ENCODE measurements at places on chromosomes 16 and 17.

- no peak for DNase-seq
These were observed 34.8 kb upstream of the NDRG4 start for GRCh38 chr16:58464916-58465731.

DNA sequence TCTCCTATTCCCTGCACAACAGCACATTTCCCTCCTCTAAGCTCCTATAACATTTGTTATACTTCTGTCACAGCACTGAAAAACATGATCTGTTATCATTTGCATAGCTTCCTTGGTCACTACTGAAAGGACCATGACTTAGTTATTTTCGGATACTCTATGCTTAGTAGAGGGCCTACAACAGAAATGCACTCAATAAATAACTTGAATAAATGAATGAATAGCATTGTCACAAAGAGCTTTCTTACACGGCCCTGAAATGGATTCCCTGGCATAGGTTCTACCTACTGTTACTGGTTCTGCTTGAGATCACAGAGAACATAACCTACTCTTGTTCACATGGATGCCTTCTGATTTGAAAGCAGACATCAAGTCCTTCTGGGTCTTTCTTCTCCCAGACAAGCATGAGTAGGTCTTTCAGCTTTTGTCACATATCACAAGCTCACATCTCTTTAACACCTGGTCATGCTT lies 41.6 kb downstream of the MYO1D start:
- DNase-seq, result no peak

DNA sequence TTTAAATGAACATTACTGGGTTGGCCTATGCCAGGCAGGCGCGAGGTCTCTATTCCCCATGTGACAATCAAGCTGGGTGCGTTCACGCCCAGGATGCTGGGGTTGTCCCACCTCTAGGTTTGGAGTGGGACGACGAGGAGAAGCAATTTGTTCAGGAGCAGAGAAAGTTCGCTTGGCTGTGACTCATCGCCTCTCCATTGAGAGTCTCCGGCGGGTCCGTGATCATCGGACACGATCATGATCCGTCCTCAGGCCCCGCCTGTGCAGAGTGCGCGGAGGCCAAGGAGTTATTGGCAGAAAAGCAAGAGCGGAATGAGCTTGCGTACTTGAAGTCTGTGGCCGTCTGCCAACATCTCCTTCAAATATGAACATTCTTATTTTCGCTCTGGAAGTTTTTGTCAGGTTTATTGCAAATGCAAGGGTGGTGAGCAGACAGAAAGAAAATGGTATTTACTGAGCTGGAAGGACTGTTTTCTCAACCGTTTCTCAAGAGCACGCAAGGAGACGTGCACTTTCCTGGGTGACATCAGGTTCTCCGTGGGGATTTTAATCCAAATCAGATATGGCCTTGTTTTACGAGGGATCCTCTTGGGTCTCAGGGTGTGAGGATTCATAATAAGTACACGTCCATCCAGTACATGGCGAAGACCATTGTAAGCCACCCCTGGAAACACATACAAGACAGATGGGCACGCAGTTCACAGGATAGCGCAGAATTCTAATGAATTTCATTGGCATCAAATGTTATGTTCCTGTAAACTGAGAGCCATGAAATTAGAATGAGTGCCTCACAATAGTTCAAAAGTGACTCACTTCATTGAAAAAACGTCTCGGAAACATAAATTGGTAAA lies 70.1 kb upstream of the CREBBP start:
- DNase-seq, result no peak

GRCh38 chr17:2412561-2413021 lies 11.7 kb upstream of the MNT start:
- DNase-seq, result no peak

- no peak for DNase-seq
These were observed 10.0 kb downstream of the GRB7 start for GRCh38 chr17:39747745-39748144.

GRCh38 chr17:32659419-32659842 lies 172.6 kb downstream of the CDK5R1 start:
- DNase-seq, result peak; percentile 34

GRCh38 chr17:73099511-73099910 lies 7.0 kb upstream of the SLC39A11 start:
- no peak for DNase-seq

- no peak for DNase-seq
These were observed 474 bp downstream of the CLN3 start for GRCh38 chr16:28491230-28491969.

DNA sequence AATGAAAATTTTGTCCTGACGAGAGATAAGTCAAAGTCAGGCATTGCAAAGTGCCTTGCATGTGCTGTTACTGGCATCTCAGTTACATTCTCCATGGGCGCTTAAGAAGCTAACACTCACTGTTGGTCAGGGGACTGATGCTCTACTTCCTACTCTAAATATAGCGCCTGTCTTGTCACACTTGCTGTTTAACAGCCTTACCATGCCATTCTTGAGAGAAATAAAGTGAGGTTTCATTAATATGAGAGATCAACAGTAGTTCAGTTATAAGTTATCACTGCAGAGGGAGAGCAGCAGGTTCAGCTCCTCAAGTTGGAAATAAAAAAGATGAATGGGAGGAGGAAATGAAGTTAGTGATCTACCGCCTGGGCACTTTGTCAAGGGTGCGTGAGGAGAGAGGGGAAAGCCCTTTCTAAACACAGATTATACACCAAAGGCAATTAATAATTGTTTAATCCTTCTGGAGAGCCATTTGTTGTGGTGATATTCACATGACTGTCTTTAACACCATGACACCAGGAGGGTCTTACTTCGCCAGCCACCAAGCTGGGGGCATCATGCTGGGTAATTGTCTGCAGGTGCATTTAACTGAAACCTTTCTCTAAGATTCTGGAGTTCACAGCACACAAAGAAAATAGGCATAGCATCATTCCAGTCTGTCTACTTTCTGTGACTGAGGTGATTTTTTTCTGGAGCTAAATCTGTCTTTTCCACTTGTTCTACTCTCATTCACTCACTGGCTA lies 568.7 kb upstream of the HSBP1 start:
- DNase-seq, result no peak

DNA sequence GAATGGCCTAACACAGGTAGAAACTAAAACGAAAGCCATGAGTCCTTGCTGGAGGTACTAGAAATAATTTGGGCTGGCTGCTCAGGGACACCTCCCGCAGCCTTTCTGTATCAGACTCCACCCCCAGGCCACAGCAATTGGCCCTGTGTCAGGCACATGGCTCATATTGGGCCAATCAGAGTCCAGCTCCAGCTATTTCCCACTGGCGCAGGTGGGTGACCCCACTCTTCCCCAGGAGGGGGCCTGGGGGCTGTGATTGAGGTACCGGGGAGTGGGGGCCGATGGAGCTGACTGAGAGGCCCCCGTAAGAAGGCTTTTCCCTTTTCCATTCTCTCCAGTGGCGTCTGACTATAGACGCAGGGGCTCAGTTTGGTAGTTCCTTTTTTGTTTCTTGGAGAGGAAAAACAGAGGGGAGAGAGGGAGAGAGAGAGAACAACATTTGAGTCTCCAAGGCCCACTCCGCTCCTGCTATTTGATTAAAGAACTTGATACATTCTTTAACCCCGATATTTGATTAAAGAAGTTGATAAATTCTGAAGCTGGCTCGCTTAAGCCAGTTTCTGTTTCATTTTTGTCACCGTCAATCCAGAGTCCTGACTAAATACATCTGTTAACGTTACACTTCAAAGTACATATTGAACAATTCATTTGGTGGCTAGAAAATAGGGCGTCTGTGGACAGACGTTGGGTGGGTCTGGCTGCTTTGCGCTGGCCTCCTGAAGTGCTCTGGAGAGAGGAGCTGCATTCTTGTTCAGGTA lies 26.3 kb downstream of the FOXL1 start:
- DNase-seq, result no peak

GRCh38 chr16:61654962-61655361 lies 381.3 kb downstream of the CDH8 start:
- no peak for DNase-seq

DNA sequence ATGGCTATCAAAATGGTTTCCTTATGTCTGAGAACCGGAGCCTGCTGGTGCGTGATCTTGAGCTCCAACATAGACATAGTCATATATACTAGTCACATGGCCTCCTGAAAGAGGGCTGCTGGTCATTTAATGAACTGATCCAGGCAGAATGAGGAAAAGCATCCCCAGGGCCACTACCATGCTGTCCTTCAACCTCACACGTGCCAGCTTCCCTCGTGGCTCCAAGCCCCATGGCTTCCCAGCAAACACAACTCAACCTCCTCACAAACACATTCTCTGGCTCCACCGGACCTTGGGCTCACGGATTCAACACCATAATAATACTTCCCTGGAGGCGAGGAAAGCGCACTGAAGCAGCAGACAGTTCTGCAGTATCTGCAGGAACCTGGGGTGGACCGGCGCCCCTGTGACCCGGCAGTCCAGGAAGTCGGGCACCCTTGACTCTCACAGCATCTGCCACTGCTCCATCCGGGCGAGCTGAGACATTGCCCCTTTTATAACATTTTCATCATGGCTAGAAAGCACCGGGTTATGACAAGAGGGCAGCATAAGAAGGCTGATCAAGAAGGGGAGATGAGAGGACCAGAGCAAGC lies 57.2 kb upstream of the CDH5 start:
- DNase-seq, result no peak

DNA sequence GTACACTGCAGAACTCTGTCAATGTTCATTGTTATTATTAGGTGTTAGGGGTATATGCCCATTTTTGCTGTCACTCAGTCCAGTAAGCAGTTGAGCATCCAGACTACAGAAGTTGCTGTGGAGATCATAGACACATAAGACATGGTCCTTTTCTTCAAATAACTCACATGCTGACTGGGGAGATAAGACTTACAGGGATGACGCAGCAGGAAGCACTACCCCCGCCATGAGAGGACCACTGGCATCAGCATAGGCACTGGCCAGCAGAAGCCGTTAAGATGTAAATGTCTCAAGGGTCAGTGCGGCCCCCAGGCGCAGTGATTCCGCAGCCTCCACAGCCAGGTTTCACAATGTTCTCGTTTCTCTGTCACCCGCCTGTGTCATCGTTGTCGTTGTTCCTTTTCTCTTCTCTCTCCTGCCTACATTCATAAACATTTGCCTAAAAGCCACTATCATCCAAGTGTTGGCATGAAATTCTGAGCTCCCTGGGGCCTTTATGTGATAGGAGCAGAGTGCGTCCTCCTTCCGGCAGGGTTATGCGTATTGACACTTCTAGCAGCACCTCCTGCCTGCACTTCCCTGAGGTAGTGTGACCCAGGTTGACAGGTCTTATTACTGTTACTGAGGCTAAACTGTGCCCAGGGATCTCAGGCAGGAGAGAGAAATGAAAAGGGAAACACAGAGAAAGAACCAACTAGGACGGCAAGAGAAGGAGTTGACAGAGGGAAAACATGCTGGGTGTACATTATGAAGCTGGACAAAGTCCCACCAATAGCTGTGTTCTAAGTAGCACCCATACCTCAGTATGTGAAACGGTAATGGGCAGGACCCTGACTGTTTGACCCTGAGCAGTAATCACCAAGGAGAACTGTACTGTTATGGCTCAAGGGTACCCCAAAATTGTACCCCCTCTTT lies 17.9 kb downstream of the TANGO6 start:
- DNase-seq, result no peak

DNA sequence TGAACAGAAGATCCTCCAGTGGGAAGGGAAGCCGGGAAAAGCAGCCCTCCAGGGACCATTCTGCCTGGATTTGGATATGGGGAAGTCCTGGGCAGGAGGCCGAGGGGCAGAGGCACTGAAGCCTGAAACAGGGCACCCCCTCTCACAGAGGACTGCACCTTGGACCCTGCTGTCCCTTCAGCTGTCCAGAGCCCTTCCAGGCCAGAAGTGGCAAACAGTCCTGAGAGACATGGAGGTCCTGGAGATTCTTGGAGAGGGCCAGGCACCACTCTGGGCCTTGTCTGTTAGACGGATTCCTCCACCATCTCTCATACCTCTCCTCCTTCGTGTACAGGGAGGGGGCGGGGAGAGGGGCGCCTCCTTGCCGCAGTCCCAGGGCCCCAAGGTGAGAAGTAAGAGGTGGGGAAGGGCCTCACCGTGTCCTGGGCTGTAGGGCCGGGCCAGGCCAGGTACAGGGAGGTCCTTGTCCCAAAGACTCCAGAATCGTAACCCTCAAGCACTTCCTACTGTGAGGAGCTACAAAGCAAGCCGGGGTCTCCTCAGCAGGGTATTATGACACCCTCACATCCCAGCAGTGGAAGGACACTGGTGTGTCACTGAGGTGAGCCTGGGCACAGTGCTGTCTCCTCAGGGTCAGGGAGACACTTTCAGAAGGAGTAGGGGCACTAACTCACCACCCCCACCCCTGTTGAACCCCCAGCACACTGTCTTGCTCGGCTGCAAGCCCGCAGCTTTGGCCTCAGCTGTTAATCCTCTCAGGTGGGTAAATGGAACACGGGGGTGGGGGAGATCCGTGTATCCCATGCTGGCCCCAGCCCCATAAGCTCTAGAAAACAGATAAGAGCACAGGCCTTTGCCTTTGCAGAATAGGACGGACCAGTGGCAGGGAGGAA lies 16.6 kb upstream of the TBX2 start:
- no peak for DNase-seq

- DNase-seq, result no peak
These were observed 122.0 kb upstream of the AXIN2 start for GRCh38 chr17:65683428-65683827.

DNA sequence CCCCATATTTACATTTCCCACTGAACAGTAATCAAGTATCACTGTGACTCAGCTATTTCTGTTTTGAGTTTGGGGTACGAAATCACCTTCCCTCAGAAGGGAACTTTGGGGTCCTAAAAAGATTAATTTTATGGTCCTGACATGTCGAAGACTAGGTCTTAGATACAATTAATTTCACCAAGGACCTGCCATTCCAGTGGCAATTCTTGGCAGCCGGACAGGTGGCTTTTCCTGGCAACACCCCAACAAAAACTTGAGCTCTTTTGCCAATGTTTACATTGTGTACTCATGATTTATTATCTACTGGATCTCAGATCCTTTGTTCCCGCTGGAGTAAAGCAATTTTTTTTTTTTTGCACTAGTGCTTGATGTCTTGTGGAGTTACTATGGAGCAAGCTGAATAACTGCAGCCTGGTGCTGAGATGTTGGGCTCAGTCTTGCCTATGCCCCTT lies 14.4 kb downstream of the SLFN5 start:
- DNase-seq, result no peak

DNA sequence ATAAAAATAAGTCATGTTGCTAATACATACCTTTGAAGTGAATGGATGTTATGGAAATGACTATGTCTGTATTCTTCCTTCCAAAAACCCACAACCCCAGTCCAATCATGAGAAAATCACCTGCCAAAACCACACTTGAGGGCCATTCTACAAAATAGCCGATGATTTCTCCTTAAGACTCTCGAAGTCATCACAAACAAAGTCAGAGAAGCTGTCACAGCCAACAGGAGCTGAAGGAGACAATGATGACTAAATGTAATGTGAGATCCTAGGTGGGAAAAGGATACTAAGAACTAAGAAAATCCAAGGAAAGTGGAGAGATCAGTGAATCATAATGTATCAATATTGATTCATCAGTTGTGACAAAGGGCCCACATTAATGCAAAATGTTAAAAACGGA lies 432.9 kb upstream of the DYNLRB2 start:
- no peak for DNase-seq
